ENCODE measurements at places on chromosomes 7 and 10.

- no peak for DNase-seq
These were observed 228.2 kb downstream of the NSUN6 start for GRCh38 chr10:18423058-18423637.

DNA sequence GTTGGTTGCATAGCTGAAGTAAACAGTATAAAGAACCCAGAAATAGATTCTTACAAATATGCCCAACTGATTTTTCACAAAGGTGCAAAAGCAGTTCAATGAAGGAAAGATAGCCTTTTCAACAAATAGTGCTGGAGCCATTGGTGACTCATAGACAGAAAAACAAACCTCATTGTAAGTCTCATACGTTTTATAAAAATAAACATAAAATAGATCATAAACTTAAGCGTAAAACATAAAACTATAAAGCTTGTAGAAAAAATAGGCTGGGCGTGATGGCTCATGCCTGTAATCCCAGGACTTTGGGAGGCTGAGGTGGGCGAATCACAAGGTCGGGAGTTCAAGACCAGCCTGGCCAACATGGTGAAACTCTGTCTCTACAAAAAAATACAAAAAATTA is 318.8 kb upstream of the IGFBP3 start:
- no peak for DNase-seq

DNA sequence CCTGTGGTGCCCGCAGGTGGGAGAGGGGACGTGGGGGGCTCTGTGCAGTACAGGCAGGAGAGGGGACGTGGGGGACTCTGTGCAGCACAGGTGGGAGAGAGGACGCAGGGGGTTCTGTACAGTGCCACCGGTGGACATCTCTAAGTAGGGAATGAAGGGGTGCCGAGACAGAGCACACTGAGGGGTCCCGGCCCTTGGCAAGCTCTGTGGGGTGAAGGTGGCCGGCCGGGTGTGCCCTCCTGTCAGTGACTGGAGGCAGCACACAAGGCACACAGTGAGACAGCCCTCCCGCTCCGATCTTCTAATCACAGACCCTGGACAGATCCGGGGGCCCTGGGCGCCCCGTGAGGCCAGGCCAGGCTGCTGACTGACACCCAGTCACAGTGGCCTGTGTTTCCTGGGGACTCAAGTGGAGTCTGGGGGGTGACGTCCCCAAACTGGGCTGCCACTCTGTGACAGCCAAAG is 11.2 kb downstream of the GPR146 start:
- DNase-seq: no peak

GRCh38 chr7:20395511-20395910 is 64.8 kb downstream of the ITGB8 start:
- no peak for DNase-seq

DNA sequence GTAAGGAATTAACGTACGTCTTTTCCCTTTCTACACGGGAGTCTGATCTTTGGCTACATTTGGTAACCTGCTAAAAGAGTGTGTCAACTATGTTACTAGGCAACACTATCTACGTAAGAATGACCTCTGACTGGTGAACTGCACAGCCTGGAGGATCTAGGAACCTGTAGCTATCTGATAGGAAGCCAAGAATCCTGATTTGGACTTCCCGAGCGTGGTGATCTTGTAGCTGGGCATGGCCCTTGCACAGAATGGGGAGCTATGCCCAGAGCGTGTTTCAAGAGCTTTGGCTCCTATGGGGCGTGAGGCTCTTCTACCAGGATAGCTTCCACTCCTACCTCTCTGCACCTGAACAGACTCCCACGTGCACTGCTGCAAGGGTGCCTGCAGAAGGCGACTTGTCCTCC is 157.5 kb downstream of the TAX1BP1 start:
- DNase-seq: no peak
